ENCODE measurements at places on chromosomes 5 and 9.

- no peak for DNase-seq
These were observed 16.8 kb downstream of the SCAMP1 start for GRCh38 chr5:78377056-78377717.

GRCh38 chr9:17653947-17654465 is 75.1 kb downstream of the SH3GL2 start:
- DNase-seq: no peak

GRCh38 chr5:58136406-58136805 is 323.5 kb downstream of the PLK2 start:
- DNase-seq: no peak

DNA sequence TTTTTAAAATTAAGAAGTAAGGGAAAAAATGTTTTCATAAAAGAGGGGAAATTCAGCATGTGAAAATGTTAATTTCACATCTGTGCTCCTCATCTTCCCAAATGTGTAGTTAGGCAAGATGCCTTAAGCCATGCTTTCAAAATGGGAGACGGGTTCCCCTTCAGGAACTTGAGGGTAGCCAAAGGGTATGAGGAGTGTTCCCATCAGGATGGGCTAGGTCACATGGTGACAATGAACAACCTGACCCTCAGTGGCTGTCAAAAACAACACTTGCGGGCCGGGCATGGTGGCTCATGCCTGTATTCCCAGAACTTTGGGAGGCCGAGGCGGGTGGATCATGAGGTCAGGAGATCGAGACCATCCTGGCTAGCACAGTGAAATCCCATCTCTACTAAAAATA is 178.0 kb downstream of the ACTL7B start:
- DNase-seq: no peak

DNA sequence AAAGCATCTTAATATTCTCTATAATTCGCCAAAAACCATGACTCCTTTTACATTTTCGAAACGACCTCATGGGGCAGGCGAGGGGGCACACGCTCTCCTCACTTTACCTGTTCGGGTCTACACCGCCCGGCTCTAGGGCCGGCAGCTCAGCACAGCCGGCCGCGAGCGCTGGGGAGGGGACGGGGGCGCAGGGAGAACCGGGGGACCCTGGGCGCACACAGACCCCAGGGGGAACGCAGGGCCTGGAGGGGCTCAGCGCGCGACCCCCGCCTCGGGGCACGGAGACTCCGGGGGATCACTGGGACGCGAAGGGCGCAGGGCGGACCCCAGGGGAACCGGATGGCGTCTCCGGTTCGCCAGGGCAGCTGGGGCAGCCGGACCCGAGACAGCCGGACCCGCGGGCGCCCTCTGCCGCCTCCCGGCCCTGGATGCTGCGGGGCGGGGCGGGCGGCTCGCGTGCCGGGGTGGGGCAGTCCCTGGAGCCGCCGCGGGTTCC is at the start of gene AHRR:
TSS of gene AHRR (plus strand) at position 485 of the 496 bp plus-strand sequence. CDS start 22,189 bp downstream, outside the sequence.
- no peak for DNase-seq

DNA sequence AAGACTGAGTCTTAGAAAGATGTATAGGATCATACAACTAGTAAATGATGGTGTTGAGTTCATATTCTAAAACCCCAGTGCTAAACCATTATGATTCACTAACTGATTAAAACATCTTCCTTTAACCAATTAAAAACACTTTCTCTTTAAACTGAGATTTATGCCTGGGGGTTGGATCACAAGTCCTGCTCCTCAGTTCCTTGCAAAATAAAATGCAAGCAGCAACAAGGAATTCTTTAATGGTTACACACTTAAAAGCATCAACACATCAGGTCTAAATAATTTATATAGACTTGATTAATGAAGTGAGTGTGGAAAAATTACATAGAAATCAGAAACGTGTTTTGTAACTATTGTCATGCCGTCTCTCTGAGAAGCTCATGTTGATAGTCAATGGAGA is 189.2 kb downstream of the TARS1 start:
- DNase-seq: no peak

DNA sequence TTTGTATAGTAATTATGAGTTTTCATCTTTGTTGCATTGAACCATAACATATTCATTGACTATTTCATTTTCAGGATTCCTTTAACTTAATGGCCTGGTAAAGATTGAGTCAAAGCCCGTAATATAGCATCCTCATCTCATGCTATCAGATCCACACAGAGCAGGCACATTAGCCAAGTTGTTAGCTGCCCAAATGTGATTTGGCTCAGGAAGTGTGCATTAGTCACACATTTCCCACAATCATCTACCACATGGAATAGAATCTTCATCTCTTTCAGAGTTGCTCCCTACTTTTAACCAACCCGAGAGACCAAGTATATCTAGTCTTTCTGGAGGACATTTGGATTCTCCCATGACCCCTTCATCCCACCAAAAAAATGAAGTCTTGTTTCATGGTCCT is 481.0 kb upstream of the PTGER4 start:
- no peak for DNase-seq

- DNase-seq: no peak
These were observed 39.9 kb downstream of the NEURL1B start for GRCh38 chr5:172680921-172681320.

DNA sequence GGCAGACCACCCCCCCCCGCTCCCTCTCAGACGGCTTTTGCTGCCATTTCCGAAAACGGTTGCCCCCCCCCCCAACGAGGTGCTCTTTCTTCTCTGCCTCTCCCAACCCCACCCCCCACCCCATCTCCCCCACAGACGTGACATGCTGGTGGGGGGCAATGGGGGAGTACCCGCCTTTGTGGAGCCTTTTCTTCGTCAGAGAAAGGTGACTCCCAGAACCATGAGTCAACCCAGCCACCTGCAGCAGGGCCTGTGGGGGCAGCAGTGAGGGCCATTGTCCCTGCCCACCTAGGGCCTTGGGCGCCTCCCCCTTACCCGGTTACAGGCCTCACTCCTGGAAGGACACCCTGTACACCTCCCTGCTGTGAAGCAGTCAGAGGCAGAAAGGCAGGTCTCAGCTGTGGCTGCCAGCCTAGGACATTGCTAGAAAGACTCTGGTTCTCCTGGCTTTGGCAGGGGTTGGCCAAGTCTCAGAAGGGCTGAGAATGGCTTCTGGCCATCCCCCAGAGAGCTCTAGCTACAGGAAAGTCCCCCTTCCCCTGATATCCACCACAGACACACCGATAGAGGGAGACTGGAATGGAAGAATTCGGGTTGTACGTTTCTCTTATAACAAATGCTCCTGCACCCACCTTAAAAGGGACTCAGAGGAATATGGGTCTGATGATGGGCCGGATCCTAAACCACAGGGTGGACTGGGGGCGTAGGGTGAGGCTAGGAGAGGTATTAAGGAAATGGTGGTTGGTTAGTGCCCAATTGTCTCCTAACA is 2.2 kb downstream of the DNAJB5 start:
- DNase-seq: peak; percentile 24

- DNase-seq: no peak
These were observed 895.1 kb downstream of the TLE1 start for GRCh38 chr9:80794197-80794596.

DNA sequence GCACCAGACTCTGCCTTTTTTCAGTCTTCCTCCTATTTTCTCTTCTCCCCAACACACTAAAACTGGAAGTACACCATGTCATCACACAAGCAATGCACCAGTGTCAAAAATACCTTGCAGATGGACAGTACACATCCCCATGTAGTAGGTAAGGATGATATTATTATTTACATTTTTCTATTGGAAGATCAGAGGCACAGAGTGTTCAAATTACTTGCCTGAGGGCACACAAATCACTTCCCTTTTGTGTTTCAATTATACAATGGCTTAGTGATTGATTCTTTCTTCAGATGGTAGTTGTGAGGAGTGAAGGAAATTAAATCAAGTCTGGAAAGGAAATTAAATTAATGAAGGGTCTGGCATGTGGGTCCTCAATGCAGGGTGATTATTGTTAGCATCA is 39.6 kb downstream of the CTSL start:
- no peak for DNase-seq

DNA sequence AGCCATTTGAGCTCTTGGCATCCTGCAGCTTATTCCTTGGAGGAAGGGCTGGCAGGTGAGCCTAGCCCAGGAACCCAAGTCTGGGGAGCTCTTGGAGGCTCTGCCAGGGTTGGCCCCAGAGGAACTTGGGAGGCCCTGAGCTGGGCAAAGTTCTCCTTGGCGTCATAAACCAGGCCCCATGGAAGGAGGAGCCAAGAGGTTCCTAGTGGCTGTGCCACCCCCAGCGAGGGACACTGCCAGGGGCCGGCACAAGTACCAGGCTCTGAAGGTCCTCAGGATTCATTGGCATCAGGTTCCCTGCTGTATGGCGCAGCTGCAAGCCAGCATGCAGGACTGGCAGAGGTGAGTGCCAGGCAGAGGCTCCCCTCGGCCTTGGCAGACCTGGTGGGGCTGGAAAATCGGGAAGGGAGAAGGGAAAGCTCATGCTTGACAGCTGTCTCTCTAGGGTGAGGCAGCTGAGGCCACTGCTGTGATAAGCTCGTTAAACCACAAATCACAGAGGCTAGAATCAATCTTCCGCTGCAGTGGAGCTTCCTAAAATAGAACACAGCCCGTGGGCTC is 54.6 kb upstream of the SYNPO start:
- DNase-seq: no peak

- DNase-seq: no peak
These were observed 17.4 kb downstream of the LMNB1 start for GRCh38 chr5:126794157-126794828.

- no peak for DNase-seq
These were observed 15.9 kb upstream of the MOB3B start for GRCh38 chr9:27545471-27545870.

DNA sequence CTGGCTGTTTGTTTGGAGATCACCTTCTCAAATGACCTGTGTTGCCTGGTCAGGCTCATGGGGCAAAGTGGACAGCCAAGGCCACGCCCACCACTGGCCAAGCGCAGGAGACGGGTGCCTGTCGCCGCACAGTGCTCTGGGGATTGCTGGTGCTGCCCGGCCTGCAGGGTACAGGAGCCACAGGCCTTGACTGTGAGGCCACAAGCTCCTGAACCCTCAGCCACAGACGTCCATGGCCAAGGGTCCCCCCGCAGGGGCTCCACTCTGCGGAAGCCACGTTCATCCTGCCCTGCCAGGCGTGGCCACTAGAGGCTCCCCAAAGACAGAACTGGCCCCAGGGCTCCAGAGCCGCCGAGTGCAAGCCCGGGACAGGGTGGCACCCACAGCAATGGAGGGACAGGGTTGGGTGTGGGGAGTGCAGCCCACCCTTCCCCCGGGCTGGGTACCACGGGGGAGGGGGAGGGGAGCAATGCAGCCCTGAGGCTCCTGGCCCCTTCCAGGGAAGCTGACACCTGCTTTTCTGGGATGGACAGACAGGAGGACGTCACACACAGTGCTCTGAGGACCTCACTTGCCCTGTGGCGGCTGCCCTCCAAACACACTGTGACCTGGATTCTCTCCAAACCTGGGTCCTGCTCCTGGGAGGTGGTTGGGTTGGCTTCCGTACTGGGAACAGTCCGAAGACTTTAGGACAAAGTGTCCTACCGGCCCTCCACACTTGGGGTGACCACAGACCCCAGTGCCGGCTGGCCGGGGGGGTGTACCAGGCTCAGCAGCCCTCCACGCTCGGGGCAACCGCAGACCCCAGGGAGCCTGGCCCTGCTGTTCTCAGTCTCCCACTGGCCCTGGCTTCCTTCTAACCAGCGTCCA is 21.5 kb downstream of the TPPP start:
- peak; percentile 68 for DNase-seq

- no peak for DNase-seq
These were observed 315.7 kb downstream of the MAT2B start for GRCh38 chr5:163821142-163821541.

GRCh38 chr5:150559701-150560100 is 51.8 kb downstream of the NDST1 start:
- DNase-seq: no peak

DNA sequence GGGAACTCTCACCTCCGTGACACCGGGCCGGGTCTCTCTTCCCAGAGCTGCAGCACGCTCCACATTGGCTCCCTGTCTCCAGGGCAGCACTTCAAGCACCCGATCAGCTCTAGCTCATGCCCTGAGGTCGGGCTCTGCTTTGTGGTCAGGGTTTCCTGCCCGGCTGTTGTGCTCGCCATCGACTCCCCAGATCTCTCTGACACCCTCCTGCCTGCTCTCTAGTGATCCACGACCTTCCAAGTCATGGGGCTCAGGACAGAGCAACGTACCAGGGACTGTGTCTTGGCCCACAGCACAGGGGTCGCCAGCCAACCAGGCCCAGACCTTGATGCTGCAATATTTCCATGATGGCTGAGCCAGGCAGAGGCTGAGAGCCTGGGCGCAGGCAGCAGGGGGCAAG is 45.1 kb downstream of the PRRT1B start:
- DNase-seq: no peak

GRCh38 chr5:89570557-89570956 is 687.6 kb upstream of the MEF2C start:
- no peak for DNase-seq

DNA sequence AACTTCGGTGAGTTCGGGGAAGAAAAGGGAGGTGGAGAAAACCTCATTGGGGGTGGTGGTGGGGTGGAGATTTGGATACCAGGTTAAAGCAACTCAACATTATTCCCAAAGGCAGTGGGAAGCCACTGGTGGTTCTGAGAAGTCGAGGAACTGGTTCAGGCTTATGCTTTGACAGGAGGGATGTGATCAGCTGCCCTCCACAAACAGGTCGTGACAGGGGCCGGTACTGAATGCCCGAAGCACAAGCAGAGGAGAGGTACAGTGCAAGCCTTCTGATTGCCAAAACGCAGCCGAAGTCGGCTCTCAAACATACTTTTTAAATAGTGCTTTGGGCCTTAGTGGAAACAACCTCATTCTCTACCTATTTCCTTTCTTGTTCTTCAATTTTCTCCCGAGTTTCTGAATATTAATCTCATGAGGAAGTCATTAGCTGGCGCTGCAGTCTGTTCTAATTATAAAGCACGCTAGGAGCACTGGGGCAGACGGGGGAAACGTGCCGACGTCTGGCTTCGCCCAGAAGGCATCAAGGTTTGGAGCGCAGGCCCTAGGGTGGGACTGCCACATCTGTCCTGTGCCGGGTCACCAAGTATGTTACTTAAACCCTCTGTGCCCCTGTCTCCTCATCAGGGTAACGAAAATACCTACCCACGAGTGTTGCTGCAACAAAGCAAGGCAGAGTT is 27.3 kb downstream of the SHB start:
- no peak for DNase-seq

Data from RKO (cell line).